ENCODE measurements at places on chromosomes 2 and 18.

DNA sequence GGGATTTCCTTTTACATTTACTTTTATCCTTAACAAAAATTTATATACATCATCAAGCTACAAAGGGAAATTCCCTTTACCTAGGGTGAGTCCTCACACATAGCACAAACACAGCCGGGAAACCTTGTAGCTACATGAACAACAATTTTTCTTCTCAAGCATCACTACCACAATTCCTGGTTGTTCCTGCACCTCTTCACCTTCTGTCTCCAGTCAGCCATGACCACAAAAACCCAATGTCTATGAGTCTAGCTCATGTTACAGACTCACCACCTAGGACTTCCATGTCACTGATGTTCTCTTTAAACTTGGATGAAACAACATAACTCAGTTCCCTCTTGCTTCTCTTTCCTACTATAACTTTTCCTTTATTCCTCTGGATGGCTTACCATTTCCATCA, 460.4 kb downstream of the MBD2 start:
- H3K27ac ChIP-seq: no peak overlapping the region
- no peak for DNase-seq
- no peak overlapping the region for H3K4me3 ChIP-seq
- H3K4me1 ChIP-seq: no peaks in the 10 kb centered on the region

DNA sequence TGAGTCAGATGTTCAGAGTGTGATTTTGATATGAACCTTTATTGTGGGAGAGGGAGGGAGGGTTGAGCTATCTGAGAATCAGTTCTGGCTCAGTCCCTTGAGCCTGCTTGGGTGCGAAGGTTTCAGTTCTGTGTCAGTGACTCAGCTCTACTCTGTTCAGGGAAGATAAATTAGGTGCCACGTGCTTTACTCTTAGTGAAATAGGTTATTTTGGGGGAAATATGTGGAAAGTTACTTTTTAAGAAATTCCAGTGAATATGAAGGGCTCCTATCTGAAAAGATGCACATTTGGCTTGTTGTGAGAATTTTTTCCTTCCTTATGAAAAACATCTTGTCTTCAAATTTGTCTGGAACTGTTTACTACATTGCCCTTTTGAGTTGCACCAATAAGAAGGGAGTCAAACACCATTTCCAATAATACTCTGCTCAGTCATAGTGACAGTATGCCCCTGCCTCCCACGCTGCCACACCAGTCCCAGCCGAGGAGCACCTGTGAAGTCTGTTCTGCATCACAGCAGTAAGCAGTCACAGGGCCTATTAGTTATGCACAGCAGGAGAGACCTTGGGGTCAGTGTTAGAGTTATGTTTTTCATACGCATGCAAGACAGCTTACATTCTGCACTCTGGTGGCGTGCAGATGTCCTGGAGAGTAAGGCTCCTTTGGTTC, 32.8 kb upstream of the DNAH7 start:
- DNase-seq: peak; percentile 42
- no peak overlapping the region for H3K4me3 ChIP-seq
- peaks cover 43% of the 10 kb centered on the region for H3K4me1 ChIP-seq
- H3K27me3 ChIP-seq: no peaks in the 10 kb centered on the region
- peak overlapping the region; percentile 84 for H3K27ac ChIP-seq
- peaks cover under 1% of the 10 kb centered on the region for H3K36me3 ChIP-seq

- DNase-seq: no peak
- H3K36me3 ChIP-seq: no peaks in the 10 kb centered on the region
- H3K4me1 ChIP-seq: peaks cover 5% of the 10 kb centered on the region
- H3K4me3 ChIP-seq: no peak overlapping the region
Measured at GRCh38 chr18:23194997-23195957, 60.0 kb downstream of the CABLES1 start.

DNA sequence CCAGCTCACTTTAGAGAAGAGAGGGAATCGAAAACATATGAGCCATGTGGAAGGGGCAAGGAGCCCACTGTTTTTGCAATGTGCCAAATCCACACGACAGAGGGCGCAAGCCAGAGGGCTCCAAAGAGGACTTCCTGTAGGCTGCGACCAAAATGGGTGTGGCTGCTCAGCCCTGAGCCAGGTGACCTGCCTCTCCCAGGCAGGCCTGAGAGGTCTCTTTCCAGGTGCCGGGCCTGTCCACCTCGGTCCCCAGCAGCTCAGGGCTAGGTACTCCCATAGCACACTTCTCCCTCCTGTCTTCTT, 153.8 kb downstream of the TTC32 start:
- no peaks in the 10 kb centered on the region for H3K36me3 ChIP-seq
- no peak for DNase-seq
- H3K4me3 ChIP-seq: no peak overlapping the region
- H3K27me3 ChIP-seq: no peaks in the 10 kb centered on the region
- no peak overlapping the region for H3K27ac ChIP-seq

DNA sequence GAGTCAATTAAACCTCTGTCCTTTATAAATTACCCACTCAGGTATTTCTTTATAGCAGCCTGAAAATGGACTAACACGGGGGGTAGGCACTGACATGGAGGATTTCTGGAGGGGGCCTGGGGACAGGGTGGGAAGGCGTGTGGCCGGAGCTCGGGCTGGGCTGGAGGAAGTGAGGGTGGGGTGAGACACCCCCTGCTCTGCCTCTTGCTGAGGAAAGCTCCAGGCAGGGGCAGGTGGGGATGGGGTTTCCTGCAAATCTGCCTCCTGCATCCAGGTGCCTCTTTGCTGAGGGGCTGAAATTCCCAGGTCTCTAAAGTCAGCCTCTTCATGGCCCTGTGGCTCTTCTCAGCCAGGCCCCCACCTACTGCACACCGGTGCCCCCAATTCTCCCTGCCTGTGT, 25.7 kb upstream of the OTOS start:
- H3K4me3 ChIP-seq: no peak overlapping the region
- H3K27me3 ChIP-seq: peaks cover 3% of the 10 kb centered on the region
- H3K27ac ChIP-seq: no peak overlapping the region
- H3K4me1 ChIP-seq: no peaks in the 10 kb centered on the region

GRCh38 chr2:107062599-107063220, 176.7 kb upstream of the ST6GAL2 start:
- DNase-seq: no peak
- H3K27ac ChIP-seq: no peak overlapping the region
- no peaks in the 10 kb centered on the region for H3K27me3 ChIP-seq
- no peaks in the 10 kb centered on the region for H3K4me1 ChIP-seq
- no peaks in the 10 kb centered on the region for H3K36me3 ChIP-seq

DNA sequence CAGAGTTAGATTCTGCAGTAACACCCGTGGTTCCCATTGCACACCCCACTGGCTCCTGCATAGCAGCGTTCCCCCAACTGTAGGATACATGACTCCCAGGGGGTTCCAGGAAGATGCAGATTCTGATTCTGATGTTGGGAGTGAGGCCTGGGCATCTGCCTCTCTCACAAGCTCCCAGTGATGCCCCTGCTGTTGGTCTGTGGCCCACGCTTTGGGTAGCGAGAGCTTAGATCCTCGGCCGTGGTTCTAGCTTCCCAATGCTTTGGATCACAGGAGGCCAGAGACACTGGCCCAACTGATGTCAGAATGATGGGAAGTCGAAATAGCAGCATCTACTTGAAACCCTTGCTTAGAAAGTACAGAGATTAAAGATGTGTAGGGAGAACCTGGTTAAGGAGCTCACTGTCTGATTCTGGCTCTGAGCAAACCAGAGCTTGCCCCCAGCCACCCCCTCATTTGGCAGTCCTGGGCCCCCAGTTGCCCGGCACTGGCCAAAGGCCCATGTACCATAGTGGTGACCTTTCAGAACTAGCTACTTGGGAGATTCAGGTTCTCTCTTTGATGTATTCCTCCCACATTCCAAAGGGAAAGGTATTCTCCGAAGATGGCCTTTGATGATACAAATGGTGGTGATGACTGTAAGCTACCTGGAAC, 197.5 kb downstream of the FAM210A start:
- no peak overlapping the region for H3K4me3 ChIP-seq
- no peak overlapping the region for H3K27ac ChIP-seq
- peaks cover 2% of the 10 kb centered on the region for H3K36me3 ChIP-seq
- no peak for DNase-seq

Data from activated naive CD8-positive, alpha-beta T cell treated with anti-CD3 and anti-CD28 coated beads for 36 hours (primary cell).